Dermis microvascular lymphatic vessel endothelial cell (primary cell): ENCODE measurements at places on chromosomes 6 and 20. TPM values are rescaled to one million over a fixed set of nuclear protein-coding genes. Genes with fewer than 3 reads are reported as not detected.

DNA sequence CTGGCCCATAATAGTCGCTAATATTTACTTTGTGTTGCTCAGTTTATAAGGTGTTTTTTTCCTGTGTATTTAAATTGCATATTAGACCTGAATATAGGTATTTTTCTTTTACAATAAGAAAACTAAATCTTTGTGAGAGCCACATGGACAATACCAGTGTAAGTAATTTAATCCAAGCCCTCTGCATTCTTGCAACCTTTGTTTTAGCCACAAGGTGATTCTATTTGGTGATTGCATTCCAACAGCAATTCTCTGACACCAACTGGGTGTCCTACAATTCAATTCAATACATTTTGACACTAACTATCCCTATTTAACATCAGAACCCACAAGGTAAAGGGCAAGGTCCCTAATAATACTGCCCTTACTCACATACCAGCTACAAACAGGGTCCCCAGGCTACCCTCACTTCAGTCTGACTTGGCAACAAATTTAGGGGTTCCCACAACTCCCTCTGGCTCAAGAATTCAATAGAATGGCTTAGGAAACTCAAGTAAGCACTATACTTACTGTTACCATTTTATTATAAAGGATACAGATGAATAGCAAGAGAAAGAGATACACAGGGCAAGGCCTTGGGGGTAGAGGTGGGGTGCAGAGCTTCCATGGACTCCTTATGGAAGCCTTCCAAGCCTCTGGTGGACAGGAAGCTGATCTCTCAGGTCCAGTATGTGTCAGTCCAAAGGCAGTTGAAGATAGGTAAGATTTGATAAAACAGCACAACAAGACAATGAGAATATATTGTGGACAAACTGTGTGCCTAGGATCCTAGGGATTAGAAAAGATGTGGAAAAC is 169.3 kb downstream of the CD83 start:
- DNase-seq, result no peak

- DNase-seq, result no peak
These were observed 93.5 kb upstream of the CCDC28A start for GRCh38 chr6:138680085-138680484.

- DNase-seq, result no peak
These were observed 17.6 kb upstream of the CDKN1A start for GRCh38 chr6:36660771-36661471.

LY6G5B gene
- total RNA-seq, result 0.64 and 2.0 TPM in 2 replicates

DNA sequence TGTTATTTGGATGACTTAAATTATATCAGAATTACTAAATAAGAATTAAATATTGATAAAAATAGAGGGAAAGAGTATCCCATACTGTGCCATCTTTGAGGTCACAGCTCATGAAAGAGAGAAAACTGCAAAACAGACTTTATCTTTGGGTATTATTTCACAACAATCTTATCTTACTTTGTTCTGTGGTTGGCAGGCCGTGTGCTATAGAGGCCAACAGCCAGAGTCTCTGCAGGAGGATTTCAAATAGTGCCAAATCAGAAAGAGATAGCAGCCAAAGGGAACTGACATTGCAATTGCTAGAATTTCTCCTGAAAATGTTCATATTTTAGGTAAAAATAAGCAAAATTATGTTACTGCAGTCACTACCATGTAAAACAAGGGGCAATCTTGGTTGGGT is 354.2 kb downstream of the GRIK2 start:
- DNase-seq, result no peak

DNA sequence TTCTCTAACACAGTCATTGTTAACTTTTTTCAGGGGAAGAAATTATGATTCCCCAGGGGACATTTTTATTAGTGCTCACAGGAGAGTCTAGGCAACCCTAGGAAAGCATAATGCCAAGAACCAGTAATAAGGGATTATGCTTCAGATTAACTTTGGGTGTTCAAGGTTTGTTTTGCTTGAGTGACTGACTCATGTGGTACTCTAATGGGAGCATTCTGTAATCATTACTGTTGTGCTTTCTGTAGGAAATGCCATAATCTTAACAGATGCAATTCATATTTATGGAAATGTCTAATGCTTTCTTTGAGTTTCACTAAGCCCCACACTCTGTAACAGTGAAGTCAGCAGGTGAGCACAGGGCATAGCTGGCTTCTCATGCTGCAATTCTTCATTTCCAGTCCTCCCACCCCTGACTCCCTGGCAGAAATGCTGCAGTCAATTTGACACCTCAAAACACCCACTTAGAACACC is 263.4 kb upstream of the MAN1A1 start:
- DNase-seq, result no peak

- no peak for DNase-seq
These were observed 472.1 kb upstream of the MARCKS start for GRCh38 chr6:113385020-113385431.

GRCh38 chr20:17726902-17727301 is 27.1 kb downstream of the BANF2 start:
- no peak for DNase-seq

BCL2L1 gene
- 38.1 and 38.6 TPM in 2 replicates for total RNA-seq

- no peak for DNase-seq
These were observed 8.1 kb downstream of the PTPN1 start for GRCh38 chr20:50518270-50518721.

SLC22A3 gene
- under 0.01 TPM in 1 of 2 replicates, not detected in the other for total RNA-seq

NANP gene
- total RNA-seq, result 6.4 and 8.0 TPM in 2 replicates

DNA sequence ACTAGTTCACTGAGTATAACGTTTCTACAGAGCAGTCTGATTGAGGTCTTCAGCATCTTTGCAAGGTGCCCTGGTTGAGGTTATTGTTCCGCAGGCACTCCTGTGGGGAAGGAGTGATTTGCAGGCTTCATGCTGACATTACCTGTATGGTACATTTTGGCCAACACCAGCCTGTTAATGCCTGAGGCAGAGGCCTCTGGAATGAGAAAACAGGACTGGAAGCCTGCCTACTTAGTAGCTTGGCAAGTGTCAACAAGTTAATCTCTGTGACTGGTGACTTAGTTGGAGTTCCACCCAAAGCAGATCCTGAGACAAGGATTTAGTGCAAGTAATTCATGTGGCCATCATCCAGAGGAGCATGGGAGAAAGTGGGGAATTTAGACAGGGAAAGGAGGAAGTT is 24.6 kb downstream of the MAS1 start:
- no peak for DNase-seq

FAM50B gene
- total RNA-seq, result 4.4 and 6.1 TPM in 2 replicates

HLA-DQA1 gene
- total RNA-seq, result not detected in 2 replicates

GRCh38 chr20:61640871-61641245 is 388.8 kb downstream of the CDH4 start:
- DNase-seq, result no peak

- no peak for DNase-seq
These were observed 288.4 kb upstream of the TSHZ2 start for GRCh38 chr20:52683761-52684160.

CAGE1 gene
- total RNA-seq, result under 0.01 and 0.13 TPM in 2 replicates

- no peak for DNase-seq
These were observed 8.9 kb upstream of the CDSN start for GRCh38 chr6:31129130-31129529.
